Foreskin keratinocyte (primary cell): ENCODE measurements at places on chromosomes 2 and 18. TPM values are rescaled to one million over a fixed set of nuclear protein-coding genes. Genes with fewer than 3 reads are reported as not detected.

Gene DSC3
- 136 and 140 TPM in 2 replicates for total RNA-seq

DNA sequence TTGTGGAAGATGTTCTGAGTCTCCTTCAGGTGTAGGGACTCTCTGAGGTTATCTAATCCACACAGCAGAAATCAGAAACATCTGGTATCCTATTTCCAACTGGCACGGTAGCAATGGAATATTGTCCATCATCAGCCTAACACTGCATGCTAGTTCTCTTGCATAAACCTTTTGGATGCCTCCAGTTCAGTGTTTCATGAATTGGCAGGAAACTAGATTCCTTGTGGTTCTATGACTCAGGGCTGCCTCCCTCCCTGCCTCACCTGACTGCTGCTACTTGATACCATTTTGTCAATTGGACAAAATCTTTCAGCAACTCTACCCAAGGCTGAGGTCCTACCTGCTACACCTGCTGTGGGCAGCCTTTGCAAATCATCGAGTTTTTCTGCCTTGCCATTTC is 130.9 kb downstream of the TPGS2 start:
- peak; percentile 87 for DNase-seq

DNA sequence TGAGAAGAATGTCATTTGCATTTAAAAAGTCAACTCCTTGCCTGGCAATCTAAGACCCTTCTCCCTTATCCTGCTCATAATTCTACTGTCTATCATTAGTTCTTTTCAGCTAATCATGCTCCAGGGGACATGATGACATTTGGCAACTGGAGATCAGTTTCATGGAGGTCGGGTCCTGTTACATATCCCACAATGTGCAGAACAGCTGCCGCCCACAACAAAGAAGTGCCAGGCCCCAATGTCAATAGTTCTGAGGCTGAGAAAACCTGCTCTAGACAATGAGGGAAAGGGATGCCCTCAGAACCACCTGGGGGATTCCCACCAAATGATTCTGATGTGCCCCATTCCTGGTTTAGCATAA is 53.4 kb upstream of the IL1RL1 start:
- DNase-seq, result no peak

DNA sequence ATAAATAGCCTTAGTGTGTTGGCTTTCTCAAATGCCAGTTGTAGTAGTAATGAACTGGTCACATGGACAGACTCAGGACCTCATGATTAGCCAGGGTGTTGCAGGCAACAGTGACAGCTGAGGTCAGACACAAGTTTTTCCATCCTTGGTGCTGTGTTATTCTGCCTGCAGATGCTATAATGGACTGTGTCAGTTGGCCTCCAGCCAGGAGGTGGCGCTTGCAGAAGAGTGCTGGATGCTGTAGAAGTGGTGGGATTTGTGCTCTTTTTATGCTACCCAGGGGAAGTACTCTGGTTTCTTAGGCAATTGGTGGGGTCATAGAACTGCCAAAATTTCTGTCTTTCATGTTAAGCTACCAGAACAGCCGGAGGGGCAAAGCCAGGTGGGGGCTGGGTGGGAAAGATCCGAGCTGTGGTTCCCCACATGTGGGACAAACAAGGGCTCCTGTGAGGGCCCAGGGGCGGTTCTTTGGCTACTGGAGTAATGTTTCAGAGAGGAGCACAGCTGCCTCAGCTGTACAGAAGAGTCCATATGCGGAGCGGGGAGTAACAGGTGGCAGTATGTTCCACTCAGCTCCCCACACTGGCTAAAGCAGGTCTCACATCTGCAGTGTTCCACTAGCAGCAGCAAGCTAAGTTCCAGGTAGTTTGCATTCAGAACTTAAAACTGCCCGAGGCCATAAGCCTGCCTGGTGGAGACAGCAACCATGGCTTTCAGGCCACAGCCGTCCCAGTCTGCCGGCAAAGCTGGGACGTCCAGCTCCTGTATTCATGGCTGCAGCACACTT is 104.4 kb downstream of the GULP1 start:
- no peak for DNase-seq

GRCh38 chr2:174335254-174335987 is 667 bp downstream of the SP9 start:
- DNase-seq, result no peak
